ENCODE measurements at places on chromosomes 1 and 21.
A peak's percentile ranks its signal among the peaks of the same experiment; 100 is the strongest.

DNA sequence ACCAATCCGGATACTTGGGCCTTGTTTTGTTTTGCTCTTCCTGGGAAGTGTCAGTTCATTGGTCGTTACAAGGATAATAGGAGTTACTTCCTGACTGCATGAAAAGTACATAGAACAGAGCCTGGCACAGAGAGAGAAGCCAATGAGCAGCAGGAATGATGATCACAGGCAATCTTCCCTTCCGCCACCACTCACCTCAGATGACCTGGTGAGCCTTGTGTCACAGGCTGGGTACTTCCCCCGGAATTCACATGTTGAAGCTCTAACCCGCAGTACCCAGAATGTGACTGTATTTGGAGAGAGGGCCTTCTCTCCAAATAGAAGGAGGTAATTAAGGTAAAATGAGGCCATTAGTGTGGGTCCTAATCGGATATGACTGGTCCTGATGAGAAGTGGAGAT lies 18.8 kb upstream of the GPR137B start:
- DNase-seq, result no peak

DNA sequence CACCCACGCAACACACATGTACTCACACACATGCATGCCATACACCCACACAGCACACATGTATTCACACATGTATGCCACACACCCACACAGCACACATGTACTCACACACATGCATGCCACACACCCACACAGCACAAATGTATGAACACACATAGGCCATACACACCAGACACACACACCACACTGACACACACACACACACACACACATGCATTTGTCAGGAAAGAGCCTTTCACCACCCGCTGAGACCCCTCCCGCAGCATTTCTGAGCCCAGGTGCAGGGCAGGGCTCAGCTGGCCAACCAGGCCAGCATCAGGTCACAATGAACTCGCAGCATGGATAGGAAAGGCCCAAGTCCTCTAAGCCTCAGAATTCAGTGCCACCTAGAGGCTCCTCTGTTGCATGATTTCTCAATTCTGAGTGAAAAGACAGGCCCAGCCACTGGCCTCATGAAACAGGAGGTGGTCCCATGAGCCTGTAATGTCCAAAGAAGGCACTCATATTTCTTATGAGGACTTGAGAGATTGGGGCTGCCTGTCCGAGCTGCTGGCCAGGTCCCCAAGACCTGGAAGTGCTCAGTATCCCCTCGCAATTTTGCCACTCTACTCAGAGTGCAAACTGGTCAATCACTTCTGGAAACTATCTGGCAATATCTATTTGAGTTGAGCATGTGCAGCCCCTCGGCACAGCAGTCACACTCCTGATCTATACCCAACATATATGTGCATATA lies 57.3 kb downstream of the PSMG1 start:
- DNase-seq, result peak; percentile 59

DNA sequence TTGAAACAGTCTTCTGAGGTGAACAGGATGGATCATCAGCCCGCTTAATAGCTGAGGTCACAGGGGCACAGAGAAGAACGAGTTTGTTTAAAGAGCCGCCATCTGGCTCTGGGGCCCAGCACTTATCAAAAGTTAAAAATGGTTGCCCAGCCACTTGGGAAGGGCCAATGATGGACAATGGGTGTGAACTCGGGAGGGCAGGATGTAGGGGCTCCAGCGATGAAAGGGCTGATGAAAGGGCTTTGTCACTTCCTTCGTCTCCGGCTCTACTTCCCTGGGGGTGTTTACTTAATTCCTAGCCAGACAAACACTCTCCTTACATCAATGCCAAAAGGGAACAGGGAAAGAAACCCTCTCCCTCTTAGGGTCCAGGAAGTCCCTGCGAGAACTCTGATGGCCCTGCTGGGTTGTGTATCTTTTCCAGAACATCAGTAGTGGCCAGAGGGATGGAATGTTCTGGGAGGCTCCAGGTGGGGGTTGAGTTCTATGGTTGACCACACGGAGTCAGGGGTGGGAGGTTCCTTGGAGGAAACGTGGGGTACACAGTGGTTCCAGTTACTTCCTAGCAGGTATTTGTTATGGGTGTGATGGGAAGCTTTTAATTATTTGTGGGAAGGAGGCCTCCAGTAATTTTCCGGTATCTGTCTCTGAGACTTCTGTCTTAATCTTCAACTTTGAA lies 9.0 kb upstream of the ABCG1 start:
- peak; percentile 27 for DNase-seq

GRCh38 chr1:36123356-36123755 lies 1.7 kb downstream of the COL8A2 start:
- peak; percentile 32 for DNase-seq

DNA sequence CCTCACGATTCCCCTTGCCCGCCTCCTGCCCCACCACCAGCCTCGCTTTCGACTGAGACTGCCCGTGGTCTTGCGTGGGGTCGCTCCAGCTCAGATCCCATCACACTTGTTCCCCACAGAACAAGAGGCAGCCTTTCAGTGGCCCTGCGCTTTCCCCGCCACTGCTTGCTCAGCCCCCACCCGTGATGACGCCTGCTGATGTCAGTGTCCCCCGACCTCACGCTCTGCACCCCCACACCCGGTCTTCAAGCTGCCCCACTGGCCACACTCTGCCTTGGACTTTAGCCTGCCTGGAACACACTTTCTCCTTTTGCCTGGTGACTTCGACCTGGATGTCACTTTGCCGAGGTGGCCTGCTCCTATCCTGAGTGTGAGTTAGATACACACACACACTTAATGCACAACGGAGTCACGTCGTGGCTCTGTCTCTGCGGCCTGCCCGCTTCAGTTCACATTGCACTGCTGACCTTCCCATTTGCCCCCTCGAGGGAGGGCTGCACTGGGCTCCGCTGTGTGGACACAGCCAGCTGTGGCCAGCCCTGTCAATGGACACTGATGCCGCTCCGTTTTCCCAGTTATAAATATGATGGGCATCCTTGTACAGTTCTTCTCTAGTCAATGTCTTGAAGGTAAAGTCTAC lies 13.0 kb downstream of the AGPAT3 start:
- DNase-seq, result no peak

- DNase-seq, result peak; percentile 86
These were observed 9.4 kb upstream of the THEMIS2 start for GRCh38 chr1:27862671-27863537.

DNA sequence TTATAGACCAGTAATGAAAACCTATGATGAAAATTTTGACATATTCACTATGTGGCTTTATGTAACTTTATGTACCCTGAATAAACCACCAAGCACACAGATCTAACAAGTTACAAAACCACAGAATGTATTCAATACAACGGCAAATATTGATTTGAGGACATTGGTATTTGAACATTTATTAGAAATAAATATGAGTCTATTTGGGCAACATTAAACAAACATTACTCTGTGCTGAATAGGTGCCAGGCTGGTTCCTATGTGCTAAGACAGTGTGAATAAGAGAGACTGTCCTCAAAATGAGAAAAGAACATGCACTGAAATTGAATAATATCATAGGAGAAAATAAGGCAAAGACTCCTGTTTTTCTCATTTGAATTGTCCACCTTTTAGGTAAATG lies 1341.2 kb downstream of the PLA2G4A start:
- no peak for DNase-seq

- peak; percentile 50 for DNase-seq
These were observed 3.2 kb downstream of the TBX15 start for GRCh38 chr1:118984722-118985639.

- DNase-seq, result no peak
These were observed at the start of gene IL12RB2 for GRCh38 chr1:67307251-67308060. TSS of gene IL12RB2 (plus strand) at chr1:67307873. CDS start at chr1:67320369, 12,496 bp downstream.

GRCh38 chr1:114011796-114012195 lies 32.5 kb downstream of the OLFML3 start:
- no peak for DNase-seq

DNA sequence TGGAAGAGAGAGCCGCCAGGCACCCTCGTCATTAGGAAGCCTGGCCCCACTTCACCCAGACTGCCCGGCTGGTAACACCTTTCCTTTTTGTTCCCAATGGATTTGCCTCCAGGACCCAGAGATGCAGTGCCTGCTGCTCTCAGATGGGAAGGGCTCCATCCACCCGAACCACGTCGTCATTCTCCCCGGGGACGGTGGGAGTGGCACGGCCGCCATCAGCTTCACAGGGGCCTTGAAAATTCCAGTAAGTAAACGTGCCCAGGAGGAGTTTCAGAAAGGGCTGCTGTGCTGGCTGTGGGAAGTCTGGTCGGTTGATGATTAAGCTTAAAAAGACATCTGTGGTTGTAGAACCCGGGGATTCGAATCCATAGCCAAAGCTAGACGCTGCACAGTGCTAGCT lies 45.2 kb downstream of the SLC37A1 start:
- DNase-seq, result no peak

Measured in upper lobe of left lung (tissue), 6 donors.